HFF-Myc (cell line): ENCODE measurements at places on chromosomes 4 and X.
A peak's percentile ranks its signal among the peaks of the same experiment; 100 is the strongest.

DNA sequence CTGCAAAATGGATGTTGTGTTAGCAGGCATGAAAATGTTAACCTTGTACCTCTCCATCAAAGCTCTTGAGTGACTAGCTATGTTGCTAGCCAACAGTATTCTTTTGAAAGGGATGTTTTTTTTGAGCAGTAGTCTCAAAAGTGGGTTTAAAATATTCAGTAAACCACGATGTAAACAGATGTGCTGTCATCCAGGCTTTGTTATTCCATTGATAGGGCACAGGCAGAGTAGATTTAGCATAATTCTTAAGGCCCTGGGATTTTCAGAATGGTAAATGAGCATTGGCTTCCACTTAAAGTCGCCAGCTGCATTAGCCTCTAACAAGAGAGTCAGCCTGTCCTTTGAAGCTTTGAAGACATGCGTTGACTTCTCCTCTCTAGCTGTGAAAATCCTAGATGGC is 18.4 kb downstream of the FGF2 start:
- no peak for DNase-seq

GRCh38 chr4:85681221-85681657 is 206.3 kb downstream of the ARHGAP24 start:
- DNase-seq = peak; percentile 86

DNA sequence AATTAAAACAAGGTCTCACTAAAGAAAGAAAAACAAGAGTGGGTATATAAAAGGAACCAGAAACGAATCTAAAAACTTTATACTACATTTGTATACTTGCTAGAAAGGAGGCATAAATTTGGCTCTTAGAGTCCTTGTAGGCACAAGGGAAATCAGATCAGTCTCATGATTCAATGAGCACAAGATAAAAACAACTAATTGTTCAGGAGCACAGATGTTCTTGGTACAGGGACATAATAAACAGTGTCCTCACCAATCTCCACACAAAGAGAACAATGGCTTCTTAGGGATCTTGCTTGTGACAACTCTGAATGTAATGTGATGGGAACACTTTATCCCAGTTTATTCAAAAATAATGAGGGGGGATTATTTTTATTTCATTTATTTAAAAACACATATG is 28.3 kb downstream of the TMEM144 start:
- DNase-seq = no peak

- DNase-seq = peak; percentile 78
Measured at GRCh38 chr4:70721747-70722146, at the start of gene RUFY3. RUFY3 (plus strand) TSS chr4:70721964; CDS start chr4:70722574, 610 bp downstream.

DNA sequence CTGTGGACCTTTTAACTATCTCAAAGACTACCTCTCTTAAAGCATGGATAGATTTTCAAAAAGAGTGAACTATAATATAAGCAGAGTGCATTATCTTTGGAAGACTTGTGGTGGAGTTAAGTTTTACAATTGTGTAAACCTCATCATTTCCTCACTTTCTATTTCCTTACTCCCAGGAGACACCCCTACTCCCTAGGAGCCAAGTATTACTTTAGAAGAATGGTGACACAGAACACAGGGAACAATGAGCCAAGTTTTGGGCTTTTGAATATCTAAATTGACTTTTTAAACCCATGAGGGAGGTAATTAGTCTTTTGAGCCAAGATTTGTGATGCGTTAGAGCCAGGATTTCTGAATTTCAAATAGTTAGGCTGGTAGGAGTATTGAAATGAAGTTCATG is 78.9 kb upstream of the UNC5C start:
- DNase-seq = no peak

- DNase-seq = no peak
Measured at GRCh38 chrX:27964432-27964831, 16.8 kb downstream of the DCAF8L1 start.

DNA sequence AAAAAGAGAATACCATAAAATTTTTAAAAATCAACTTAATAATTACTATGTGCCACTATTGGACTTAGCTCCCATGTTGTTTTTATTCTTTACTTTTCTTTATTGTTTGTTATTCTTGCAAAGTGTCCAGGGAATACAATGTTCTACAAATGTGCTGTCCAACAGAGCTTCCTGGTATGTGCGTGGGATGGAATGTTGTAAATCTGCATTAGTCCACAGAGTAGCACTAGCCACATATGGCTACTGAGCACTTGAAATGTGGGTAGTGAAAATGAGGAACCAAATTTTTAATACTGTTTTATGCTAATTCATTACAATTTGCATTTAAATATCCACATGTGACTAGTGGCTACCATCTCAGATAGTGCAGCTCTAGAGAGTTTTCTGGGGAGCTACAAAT is 14.3 kb upstream of the CORIN start:
- DNase-seq = peak; percentile 65

- no peak for DNase-seq
Measured at GRCh38 chr4:1558205-1558604, 125.9 kb downstream of the FAM53A start.

GRCh38 chrX:16137416-16138107 is 14.2 kb downstream of the GRPR start:
- no peak for DNase-seq

GRCh38 chr4:77308843-77309242 is 151.8 kb downstream of the CCNG2 start:
- DNase-seq = no peak
